Activated T-cell treated with anti-CD3 and anti-CD28 coated beads for 48 hours (primary cell): ENCODE measurements at places on chromosomes 16 and 17.

GRCh38 chr17:38533866-38534497 lies 71.8 kb downstream of the SRCIN1 start:
- DNase-seq, result no peak

DNA sequence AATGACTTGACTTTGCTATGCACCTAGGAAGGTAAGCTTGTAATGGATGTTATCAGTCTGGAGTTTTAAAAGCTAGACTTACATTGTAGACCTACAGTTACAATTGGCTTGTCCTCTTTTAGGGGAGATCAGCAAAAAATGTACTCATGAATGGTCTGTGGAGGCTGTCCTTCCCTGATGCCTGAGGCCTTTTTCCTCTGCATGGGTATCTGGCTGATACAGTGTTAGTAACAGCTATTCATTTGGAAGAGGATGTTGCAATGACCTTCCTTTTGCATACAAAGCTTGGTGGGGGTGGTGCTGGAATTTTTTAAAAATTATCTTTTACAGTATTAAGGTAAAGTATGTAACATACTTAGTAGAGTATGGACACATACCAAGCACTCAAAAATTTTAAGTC lies 525.5 kb downstream of the KIF2B start:
- DNase-seq, result no peak

DNA sequence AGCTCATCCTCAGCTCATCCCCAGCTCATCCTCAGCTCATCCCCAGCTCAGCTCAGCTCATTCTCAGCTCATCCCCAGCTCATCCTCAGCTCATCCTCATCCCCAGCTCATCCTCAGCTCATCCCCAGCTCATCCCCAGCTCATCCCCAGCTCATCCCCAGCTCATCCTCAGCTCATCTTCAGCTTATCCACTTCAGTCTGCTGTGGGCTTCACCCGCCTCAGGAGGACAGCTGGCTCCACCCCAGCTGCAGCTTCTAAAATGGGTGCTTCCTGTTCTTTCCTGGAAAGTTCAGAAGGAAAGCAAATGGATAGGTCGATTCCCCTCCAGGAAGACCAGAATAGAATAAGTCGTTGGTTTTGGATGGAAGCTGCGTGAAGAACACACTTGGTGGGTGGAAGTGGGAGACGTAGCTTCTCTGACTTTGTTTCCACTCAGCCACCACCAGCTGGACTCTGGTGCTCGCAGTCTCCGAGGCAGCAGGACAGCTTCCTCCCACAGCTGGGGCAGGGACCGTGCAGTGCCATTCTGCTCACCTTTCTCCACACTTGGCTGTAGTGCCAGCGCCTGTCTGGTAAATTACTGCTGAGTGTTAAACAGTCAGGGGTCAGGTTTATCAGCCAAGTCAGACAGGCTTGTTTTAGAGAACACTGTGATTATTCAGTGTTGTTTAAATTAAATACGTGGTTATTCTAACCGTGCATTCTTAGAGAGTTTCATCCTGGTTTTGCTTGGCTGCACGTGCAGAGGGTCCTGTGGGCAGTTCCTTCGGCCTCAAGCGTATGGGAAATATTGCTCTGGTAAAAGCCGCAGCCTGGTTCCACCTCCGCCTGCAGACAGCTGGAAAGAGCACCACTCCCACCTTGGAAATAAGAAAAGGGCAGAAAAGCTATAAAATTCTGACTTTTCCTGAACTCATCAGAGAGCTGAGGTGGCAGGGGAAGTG lies 61.0 kb upstream of the CHMP6 start:
- DNase-seq, result no peak

GRCh38 chr16:88131256-88131655 lies 180.0 kb downstream of the BANP start:
- no peak for DNase-seq

GRCh38 chr17:68566442-68566738 lies 34.8 kb downstream of the FAM20A start:
- DNase-seq, result no peak

DNA sequence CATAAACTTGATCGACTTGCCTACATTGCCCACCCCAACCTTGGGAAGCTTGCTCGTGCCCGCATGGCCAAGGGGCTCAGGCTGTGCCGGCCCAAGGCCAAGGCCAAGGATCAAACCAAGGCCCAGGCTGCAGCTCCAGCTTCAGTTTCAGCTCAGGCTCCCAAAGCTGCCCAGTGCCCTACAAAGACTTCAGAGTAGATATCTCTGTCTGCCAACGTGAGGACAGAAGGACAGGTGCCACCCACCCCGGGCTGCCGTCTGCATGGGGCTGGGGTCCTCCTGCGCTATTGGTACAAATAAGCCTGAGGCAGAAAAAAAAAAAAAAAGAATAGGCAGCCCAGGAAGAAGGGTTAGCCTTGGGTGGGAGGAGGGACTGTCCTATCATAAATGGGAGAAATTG lies 37.1 kb downstream of the DNAH2 start:
- no peak for DNase-seq

DNA sequence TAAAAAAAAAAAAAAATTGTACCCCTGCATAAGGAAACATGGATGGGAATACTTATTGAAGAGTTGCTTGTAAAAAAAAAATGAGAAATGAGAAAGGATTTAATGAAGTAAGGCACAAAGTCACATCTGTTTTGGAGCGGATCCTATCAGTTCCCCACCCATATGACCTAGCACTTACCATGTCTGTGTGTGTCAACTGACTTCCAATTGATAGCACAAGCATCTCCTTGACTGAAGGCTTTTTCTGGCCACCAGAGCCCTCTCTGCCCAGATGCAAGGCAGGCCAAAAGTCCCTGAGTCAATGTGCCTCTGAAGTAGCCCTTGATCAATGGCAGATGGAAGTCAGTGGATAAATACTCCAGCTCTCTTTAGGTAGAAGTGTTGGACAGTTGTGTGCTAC lies 13.4 kb upstream of the NLK start:
- DNase-seq, result no peak

GRCh38 chr17:45430006-45430737 lies 2.5 kb downstream of the ARHGAP27 start:
- DNase-seq, result no peak

GRCh38 chr17:56845934-56846333 lies 12.0 kb downstream of the DGKE start:
- DNase-seq, result no peak

- DNase-seq, result no peak
Observed at GRCh38 chr16:18959031-18959505, 24.7 kb upstream of the TMC7 start.

- no peak for DNase-seq
Observed at GRCh38 chr17:29763273-29763672, 140.6 kb upstream of the CORO6 start.

DNA sequence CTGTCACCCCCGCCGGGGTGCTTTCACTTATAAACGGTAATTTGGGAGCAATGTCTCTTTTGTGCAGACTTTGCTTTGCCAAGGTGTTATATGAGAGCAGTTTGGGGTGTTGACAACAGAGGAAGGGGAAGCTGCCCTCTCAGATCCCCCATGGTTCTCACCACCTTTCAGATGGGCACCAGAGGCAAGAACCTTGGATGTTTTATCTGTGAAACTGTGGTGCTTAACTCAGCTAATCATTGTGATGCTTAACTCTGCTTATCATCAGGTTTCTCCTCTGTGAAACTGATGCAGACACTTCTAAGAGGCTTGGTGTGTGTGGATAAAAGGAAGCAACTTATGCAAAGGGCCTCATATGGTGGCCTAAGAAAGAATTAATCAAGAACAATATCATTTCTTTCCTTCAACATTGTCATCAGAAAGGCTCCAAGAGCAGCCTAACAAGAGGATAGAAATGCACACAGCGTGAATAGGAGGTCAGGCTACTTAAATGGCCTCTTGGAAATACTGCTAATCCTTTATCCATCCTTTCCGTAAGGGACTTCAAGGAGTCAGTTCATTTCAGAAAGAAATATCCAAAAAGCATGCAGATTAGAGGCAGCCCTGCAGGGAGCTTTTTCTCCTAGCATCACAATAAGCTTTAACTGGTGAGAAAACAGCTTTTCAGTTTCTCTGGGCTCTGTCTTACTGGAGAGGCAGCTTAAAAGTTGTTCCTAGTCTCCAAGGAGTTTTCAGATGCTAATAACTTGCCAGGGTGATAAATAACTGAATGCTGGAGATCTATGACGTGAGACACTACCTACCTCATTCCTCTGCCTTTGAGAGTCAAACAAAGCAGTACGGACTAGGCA lies 55.1 kb upstream of the CLEC3A start:
- no peak for DNase-seq

DNA sequence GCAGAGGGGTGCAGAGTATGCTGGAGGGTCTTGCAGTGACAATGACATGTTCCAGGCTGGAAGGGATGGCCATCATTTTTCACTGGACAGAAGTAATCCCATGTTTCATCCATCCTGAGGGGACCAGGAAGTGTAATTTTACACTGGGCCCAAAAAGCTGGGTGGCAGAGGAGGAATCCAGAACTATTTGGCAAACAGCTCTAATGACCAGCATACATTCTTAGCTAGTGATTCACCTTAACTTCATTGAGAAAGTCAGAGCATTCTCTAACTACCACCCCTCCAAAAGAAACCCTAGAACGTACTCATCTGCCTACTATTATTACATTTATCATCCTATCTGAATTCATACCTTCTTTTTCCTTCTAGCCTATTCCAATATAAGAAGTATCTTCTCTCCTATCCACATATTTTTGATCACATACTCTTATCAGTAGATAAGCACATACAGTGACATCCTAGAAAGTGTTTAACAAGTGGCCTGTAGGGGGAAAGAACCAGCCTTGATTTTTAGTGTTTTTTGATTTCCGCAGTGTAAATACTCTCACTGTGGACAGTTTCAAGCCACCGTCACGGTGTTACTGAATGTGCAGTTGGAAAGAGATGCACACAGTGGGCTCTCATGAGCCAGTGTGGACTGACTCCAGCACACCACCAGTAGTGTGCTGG lies 118.1 kb downstream of the FTO start:
- no peak for DNase-seq

DNA sequence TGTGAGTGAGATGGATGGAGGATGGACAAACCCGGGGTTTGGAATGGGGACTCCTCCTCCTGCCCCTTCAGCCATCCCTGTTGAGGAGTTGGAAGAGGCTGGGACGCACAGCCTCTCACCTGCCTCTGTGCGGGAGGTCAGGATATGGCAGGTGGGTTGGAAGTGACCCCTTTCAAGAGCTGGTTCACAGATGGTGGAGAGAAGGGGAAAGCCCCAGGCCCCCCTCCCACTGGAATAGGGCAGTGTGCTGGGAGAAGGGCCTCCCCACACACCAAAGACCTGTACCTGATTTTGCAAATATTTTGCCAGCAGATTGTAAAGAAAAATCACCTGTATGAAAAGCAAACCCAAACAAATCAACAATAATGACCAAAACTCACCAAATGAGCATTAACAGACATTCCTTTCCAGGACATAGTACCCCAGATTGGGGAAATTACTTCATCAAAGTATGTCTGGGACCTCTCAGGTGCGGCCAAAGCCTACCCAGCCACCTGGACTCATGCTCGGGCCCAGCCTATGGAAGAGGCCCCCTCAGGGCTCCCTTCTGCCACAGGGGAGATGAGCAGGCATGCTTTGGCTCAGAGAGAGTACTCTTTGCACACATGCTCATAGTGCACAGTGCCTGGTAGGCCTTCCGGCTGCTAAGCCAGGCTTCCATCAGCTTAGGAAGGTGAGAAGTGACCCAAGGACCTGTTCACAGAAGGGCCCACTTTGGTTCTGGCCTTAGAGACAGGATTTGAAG lies 7.8 kb downstream of the SLC47A2 start:
- no peak for DNase-seq

DNA sequence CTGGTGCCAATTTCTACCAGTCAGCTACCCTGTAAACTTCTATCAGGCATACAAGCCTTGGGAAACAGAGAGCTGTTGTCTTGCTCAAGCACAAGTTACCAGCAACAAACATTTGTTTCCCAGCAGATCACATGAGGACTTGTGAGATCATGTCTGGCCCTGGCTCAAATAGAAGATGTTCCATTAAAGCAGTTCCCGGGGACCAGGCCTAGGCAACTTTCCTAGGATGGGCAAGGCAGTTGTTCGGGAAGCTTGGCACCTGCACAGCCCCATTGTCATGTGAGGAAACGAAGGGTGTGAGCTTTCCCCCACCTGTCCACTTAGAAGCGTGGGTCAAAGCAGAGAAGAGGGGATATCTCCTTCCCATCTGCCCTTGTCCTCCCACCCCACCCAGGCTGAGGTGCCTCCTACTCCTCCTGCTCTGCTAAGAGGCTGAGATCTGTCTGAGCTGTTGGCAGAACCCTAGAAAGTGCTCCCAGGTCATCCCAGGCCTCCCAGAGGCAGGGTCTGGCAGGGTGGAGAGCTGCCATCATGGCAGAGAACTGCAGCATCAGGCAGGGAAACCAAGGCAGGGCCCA lies 11.2 kb upstream of the SLC47A2 start:
- no peak for DNase-seq

GRCh38 chr17:36641877-36642845 lies 40.8 kb downstream of the MRM1 start:
- DNase-seq, result no peak

GRCh38 chr16:30698139-30698815 lies 694 bp upstream of the SRCAP start:
- peak; percentile 98 for DNase-seq

- DNase-seq, result no peak
Observed at GRCh38 chr17:81932333-81932983, 4.6 kb downstream of the PYCR1 start.

DNA sequence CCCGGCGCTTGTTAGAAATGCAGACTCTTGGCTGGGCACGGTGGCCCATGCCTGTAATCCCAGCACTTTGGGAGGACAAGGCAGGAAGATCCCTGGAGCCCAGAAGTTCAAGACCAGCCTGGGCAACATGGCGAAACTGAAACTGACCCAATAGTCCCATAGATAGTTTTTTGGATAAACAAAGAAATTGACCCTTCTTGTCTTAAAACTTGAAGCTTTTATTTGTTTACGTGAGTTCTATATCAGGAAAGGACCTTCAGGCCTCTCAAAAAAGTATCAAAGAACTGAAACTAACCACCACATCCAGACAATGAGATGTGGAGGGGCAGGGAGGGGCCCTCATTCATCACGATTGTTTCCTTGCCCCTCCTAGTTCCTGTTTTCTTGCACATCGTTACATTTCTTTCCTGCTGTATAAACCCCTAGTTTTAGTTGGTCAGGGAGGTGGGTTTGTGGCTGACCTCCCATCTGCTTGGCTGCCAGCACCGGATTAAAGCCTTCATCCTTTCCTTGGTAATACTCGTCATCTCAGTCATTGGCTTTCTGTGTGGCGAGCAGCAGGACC lies 29.9 kb upstream of the PRM1 start:
- no peak for DNase-seq

DNA sequence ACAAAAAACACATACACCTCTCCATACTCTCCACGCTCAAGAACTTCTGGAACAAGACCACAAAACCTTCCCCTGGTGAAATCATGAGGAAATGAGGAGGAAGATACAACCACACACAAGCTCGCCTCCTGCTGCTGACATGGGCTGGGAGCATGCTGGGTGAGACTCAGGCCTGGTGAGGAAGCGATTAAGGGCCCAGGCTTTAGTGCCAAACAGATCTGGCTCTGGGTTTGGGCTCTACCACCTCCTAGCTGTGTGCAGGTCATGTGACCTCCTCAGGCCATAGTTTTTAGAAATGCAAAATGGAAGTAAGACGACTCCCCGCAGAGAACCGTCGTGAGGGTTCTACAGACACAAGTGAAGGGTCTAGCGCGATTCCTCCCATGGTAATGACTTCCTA lies 41.3 kb downstream of the VAC14 start:
- no peak for DNase-seq
